ENCODE measurements at places on chromosomes 16 and 17. TPM values are rescaled to one million over a fixed set of nuclear protein-coding genes. Genes with fewer than 3 reads are reported as not detected.

GRCh38 chr16:12093902-12094301 is 117.4 kb downstream of the SNX29 start:
- DNase-seq = no peak

NRN1L gene
- 1.5 TPM for polyA plus RNA-seq

DNA sequence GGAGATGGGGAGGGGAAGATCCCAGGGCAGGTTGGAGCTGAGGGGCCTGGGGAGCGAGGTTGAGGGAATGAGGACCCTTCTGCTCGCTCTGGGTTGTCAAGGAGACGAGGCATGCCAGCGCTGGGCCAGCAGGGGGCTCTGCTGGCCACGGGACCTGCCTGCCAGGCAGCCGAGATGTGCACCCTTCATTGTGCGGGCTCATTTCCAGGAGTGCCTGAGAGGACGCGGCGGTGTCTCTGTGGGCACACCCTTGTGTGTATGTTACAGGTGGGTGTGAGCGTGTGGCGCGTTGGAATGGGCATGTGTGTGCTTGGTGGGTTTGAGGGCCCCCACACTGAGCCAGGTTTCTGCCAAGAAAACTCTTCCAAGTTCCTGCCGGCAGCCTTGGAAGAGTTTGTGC is 15.9 kb downstream of the ARHGAP23 start:
- no peak for DNase-seq

ABHD15 gene
- 5.1 TPM for polyA plus RNA-seq

DNA sequence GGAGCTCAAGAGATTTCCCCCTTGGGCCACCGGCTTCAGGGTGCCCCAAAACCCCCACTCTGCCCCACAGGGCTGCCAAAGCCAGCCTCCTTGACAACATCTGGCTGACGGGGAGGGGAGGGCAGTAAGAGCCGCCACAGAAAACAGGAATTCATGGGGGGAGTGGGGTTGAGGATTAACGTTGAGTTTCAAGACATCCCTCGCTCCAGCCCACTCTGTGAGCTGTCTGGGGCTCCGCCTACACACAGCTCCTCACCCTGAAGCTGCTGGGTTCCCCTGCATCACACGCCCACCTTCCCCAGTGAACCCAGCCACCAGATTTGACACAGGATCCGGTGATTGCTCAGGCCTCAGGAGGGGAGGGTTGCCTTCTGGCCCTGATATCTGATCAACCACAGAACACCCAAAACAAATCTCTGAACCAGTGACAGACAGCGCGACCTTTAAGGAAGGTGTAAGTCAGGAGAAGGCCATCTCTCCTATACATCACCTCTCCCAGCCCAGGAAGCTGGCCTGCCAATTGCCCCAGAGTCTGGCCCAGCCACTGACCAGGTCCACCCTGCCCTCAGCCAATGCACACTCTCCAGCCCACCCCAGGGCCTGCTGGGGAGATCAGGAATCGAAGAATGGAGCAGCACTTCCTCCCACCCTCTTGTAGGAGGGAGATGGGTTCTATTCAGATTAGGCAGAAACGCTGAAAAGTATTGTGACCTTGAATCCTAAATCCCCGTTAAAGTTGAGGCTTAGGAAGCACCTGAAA is 132.1 kb downstream of the CLEC16A start:
- no peak for DNase-seq

GRCh38 chr17:63537991-63538692 is 12.1 kb upstream of the DCAF7 start:
- peak; percentile 15 for DNase-seq

DNA sequence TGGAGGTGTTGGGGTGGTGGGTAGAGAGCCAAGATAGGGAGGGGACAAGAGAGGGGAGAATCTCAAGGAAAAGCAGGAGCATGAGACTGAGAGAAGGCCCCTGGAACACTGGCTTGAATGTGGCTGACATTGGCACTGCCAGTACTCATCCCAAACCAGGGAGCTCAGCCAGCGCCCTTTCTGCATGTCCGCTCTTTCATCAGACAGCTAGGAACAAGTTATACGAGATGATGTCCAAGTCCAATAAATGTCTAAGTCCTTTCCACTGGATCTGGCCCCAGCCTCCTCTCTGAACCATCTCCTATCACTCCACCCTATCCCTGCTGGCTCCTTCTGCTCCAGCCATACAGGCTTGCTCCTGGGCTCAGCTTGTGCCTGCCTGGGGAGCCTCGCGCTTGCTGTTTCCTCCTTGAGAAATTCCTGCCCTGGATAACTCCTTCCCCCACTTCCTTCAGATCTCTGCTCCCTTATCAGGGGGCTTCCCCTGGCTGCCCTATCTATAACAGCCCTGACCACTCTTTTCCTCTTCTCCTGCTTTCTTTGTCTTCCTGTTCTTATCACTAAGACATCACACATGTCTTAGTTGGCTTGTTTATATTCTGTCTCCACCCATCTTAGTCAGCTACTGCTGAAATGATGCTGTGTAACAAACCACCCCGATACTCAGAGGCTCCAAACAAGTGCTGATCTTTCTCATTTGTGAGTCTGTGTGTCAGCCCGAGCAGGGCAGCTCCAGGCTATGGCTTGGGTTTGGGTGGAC is 37.1 kb upstream of the MEOX1 start:
- no peak for DNase-seq

DNA sequence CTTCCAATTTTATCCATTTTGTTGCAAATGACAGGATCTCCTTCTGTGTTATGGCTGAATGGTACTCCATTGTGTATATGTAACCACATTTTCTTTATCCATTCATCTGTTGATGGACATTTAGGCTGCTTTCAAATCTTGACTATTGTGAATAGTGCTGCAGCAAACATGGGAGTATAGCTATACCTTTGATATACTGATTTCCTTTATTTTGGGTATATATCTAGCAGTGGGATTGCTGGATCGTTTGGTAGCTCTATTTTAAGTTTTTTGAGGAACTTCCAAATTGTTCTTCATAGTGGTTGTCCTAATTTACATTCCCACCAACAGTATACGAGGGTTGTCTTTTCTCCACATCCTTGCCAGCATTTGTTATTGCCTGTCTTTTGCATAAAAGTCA is 67.8 kb downstream of the BRIP1 start:
- no peak for DNase-seq

DNA sequence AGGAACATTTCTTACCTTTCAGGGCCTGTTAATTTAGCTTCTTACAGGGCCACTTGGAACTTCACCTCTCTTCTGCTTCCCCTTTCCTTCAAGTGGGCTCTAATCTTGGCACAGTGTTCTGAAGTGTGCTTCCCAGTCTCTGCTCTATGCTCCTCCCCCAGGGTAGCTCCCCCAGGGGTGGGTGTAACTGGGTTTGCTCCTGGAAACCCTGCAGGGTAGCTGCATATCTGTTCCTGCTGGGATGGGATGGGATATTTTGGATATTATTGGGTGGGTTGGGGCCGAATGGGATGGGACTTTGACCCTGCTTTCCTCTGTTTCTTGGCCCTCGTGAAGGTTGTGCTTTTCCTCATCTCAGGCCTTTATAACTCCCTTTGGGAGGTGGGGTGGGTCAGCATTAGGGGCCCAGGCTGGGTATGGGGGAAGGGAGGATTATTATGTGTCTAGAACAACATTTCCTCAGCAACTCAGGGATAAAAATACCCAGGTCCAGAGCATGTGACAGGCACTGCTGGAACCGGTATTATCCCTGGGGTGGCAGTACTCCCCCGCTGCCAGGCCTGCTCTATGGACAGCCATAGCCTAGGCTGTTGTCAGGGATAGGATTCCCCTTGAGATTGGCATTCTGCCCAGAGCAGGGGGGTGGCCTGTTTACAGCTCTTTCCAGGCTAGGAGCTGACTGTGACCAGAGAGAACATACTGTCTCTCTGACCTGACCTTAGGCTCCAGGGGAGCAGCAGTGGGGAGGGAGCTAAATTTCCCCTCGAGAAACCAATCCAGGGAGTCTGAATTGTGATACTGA is 5.0 kb downstream of the NFE2L1 start:
- DNase-seq = peak; percentile 61

CLCN7 gene
- 24.3 TPM for polyA plus RNA-seq

DNA sequence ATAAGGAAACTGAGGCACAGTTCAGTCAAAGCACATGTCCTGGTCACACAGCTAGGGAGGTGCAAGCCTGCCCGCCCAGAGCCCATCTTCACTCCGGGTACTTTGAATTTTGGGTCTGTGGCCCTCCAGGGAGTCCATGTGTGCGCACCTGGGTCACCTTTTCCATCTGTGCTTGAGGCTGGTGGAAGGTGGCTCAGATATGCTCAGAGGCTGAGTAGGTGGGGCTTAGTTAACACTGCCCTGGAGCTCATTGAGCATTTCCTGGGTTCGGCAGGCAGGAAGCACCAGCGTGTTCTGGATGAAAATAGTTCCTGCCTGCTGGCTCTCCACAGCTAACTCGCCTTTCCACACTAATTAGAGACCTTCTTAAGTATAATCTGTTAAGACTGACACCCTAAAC is 19.2 kb downstream of the FAM234A start:
- DNase-seq = no peak

DNA sequence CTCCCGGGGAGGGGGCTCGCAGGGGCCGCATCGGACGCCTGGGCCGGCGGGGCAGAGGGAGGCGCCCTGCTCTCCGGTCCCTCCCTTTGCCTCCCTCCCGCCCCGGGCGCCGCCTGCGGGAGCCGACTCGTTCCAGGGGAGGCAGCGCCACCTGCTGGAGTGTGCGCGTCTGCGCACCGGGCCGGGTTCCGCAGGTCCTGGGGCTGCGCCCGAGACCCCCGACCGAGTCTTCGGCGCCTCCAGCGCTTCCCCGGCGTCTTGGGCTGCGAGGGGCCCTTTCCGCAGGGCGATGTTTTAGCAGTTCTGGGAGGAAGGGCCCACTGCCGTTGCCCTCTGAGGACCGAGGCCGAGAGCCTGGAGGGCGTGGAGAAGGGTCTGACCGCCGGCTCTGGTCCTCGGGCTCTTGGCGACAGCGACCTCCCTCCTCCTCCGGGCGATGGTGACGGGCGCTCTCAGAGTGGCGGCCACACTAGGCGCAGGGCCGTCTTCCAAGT is 106.3 kb downstream of the SEC14L1 start:
- peak; percentile 73 for DNase-seq

DNA sequence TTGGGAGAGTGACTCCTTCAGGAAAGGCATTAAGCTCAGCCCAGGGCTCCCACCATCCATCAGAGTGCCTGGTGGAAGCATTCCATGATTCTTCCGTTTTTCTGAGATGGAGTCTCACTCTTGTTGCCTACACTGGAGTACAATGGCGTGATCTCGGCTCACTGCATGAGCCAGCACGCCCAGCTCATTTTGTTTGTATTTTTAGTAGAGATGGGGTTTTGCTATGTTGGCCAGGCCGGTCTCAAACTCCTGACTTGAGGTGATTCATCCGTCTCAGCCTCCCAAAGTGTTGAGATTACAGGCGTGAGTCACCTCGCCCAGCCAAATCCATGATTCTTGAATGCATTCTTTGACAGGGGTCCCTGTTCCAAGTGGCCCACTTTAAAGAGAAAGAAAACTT is 23.1 kb downstream of the MIS12 start:
- DNase-seq = no peak

ZP2 gene
- not detected for polyA plus RNA-seq

Measured in muscle of back (tissue), 13 donors.